Fibroblast of lung (primary cell): ENCODE measurements at places on chromosomes 7 and 10. TPM values are rescaled to one million over a fixed set of nuclear protein-coding genes. Genes with fewer than 3 reads are reported as not detected.

DNA sequence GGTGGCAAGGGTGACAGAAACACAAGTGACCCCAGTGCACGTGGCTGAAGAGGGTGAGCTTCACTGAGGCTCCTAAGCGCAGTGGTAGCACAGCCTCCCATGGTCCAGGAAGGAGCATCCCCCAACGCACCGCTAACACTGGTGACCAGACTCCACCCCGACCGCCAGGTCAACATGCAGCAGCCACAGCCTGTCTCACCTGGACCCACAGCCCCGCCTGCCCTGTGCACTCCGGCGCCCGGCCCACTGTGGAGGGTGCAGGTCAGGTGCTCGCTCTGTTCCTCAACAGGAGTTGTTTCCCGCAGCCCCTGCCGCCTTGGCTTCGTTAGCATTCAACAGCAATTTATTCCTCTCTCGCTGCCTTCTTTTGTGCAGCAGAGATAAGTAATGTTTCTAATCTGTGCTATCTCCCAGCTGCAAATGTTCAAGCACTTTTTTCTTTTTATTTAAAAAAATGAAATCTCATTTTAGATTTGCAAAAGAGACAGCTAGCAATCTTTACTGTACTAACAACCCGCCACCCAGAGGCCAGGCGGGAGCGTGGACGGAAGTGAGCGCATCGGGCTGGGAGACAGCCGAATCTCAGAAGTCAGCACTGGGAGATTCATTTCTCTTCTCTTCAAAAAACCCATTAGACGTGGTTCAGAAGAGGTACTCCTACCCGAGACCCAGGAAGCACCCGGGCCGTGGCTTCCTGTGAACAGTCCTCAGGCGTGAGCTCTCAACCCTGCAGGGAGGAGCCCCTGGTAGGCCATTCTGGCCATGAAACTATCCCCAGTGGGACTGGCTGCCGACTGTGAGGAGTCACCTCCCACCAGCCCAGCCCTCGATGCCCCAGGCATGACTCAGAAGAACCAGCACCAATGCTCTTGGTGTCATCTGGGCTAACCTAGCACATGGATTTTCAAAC, 133.4 kb downstream of the MAD1L1 start:
- DNase-seq, result no peak

- DNase-seq, result no peak
Observed at GRCh38 chr10:63228237-63228636, 95.1 kb downstream of the NRBF2 start.

Gene CHST15
- 7.9 and 8.2 TPM in 2 replicates for total RNA-seq

DNA sequence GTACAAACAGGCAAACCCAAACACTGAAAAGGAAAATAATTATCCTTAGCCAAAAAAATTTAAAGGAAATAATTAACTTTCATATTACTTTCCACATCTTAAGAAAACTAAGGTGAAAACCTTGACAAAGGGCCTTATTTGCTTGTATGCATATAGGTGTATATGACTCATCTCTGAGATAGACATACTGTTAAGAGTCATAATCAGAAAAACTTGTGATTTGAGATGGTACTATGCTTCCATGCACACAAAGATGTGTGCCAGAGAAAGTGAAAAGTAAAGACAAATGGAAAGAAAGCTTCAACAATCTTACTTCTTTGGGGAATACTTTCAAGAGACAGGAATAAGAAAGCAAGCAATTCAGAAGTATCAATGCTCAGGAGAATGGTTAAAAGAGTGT, 3.3 kb upstream of the CACNA2D1 start:
- no peak for DNase-seq

DNA sequence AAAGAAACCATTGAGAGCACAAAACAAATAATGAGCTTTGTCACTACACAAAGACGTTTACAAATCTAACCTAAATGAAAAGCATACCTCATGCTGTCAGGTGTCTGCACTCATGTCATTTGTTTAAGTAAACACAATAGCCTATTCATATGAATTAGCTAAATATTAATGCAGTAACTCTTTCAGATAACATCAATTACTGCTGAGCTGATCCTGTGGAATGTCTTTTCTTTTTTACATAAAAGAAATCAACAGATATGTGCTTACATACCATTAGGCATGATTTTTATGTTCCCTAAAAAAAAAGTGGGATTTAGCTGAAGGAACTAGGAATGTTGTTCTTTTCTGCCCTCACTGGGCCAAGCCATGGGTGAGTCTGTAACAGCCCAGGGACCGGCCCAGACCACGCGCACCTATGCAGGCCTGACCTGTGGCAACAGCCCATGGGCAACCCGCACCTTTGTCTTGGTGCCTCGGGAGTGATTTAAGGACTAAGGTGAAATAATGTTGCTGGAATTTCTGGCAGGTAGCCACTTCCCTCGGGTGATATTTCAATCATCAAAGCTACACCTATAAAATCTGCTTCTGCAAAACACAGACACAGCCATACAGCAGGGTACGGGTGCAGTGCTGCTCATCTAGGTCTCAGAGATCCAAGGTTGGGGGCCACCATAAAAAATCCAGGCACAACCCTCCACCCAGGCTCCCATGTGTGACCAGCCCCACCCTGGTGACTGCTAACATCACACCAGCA, 44.6 kb downstream of the FGFR2 start:
- no peak for DNase-seq

DNA sequence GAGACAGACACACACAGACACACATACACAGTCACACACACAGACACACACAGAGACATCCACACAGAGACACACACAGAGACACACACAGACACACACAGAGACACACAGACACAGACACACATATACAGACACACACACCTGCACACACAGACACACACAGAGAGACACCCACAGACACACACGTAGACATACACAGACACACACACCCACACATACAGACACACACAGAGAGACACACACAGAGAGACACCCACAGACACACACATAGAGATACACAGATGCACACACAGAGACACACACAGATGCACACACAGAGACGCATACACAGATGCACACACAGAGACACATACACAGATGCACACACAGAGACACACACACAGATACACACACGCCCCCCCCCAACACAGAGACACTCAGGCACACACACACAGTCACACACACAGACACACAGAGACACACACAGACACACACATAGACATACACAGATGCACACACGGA, 58.5 kb downstream of the GATA3 start:
- DNase-seq, result no peak

DNA sequence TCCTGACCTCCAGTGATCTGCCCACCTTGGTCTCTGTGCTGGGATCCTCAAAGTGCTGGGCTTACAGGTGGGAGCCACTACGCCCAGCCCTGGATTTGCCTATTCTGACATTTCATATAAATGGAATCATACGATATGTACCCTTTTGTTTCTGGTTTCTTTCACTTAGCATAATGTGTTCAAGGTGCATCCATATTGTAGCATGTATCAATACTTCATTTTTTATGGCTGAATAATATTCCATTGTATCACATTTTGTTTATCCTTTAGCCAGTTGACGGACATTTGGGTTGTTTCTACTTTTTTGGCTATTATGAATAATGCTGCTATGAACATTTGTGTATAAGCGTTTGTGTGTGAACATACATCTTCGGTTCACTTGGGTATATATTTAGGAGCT, 4.8 kb upstream of the HILPDA start:
- no peak for DNase-seq

DNA sequence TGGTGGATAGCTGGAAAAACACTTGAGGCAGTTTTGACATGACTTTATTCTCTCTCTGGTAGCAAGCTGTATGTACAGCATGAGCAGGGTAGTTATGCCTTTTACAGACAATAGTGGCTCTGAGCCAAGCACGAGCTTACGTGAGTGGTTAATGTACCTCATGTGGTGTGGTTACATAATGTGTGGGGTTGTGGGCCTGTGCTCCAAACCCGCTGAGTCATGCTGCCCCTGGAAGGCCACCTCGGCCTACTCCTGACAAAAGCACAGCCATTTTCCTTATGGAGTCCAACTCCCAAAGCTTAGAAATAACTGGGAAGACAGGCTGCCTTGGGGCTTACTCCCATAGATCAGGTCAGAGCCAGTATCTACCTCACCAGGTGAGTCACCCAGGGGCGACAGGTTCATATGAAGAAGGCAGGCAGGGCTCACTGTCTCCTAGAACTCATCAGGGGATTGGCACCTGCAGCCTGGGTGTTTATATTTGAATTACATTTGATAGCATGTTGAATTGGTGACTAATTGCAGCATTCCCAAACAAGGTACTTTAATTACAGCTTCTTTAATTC, 404.5 kb downstream of the ADRA2A start:
- no peak for DNase-seq

- DNase-seq, result peak; percentile 56
Observed at GRCh38 chr10:29734962-29735627, 100.3 kb upstream of the SVIL start.

Gene MAGI2
- 9.2 and 17.0 TPM in 2 replicates for total RNA-seq

DNA sequence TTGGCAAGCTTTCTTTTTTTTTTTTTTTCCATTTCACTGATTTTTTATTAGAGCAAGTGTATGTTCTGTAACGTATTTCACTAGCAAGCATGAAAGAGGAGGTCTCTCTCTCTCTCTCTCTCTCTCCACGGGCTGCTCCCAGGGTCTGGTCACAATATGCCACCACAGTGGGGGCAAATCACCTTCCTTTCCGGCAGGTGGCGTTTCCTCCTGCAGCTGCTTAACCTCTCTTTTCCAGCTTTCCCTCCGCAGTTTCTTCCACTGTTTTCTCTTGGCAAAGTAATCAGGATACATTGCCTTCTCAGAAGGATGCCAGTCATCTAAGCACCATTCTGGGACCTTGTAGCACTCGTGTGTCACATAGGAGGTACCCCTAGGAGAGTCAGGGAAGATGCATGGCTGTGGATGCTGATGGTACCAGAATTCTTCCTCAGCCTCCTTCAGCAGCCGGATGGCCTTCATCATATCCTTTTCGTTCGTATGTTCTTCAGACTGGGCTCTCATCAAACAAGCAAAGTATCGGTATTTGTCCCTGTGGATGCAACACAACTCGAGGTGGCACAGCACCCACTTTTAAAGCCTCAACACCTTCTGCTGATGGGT, 197.3 kb upstream of the PODXL start:
- DNase-seq, result no peak

DNA sequence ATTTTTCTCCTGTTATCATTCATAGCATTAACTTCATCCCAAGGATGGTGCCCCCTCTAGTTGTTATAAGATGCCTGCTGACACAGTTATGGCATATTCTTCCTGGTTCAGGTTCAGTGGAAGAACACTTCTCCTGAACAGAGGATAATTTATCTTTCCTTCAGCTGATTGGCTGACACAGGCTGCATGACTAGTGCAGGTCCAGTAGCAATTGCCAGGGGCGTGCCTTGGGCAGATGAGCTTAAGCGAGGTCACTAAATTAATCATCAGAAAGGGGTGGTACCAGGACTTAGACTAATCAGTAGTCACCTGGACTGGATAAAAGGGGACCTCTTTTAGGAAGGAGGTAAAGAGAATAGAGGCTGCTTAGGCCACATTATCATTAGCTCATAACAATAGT, 42.3 kb downstream of the BZW2 start:
- DNase-seq, result no peak

Gene MRPS24
- total RNA-seq, result 75.8 and 105 TPM in 2 replicates

- DNase-seq, result no peak
Observed at GRCh38 chr7:7104314-7104698, 78.0 kb upstream of the C1GALT1 start.

DNA sequence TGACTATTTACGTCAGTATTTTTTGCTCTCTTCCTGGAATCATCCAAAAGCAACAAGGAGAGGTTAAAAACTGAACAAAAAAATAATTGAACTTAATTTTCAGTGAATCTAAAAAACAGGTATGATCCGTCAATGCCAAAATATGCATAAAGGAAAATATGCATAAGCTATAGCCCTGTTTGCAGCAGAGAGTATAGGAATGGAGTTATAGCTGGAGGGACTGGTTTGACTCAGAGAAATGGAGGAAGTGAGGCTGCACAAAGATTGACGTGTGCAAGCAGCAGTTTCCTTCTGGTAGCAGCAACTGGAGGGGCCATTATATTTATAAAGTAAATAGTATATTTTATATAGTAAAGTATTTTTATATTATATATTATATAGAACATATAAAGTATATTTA, 37.1 kb downstream of the GNG11 start:
- no peak for DNase-seq

Gene HHEX
- 3.1 and 3.5 TPM in 2 replicates for total RNA-seq

DNA sequence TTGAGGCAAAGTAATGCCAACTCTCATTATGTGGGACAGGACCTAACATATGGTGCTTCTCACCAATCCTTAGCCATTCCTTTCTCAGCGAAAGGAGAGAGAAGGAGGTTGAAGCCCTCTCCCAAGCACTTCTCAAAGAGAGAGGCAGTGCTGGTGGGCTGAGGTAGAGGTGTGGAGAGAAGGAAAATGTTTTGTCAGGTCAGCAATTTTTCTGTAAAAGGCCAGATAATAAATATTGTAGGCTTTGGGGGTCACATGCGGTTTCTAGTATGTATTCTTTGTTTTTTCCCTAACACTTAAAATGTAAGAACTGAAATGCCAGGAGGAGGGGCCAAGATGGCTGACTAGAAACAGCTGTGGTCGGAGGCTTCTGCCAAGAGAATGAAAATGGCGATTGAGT, 225.0 kb upstream of the NPY start:
- DNase-seq, result no peak

DNA sequence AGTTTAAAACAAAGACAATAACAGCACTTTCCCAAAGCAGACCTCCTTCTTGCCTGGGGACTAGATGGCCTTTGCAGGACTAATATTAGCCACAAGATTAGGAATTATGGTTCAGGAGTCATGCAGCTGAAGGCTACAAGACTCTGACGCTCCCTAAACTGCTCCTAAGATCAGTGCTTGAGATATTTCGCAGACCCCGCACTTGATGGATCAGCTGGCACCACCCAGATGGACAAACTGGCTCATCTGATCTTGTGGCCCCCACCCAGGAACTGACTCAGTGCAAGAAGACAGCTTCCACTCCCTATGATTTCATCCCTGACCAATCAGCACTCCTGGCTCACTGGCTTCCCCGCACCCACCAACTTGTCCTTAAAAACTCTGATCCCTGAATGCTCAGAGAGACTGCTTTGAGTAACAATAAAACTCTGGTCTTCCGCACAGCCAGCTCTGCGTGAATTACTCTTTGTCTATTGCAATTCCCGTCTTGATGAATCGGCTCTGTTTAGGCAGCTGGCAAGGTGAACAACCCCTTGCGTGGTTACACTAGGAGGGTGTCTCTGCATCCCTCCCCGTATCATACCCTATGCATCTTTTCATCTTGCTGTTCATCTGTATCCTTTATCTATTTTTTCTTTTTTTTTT, 26.9 kb upstream of the NRBF2 start:
- DNase-seq, result peak; percentile 59

GRCh38 chr7:94738071-94738470, 82.1 kb upstream of the SGCE start:
- no peak for DNase-seq

GRCh38 chr10:98411768-98412167, 3.2 kb downstream of the PYROXD2 start:
- no peak for DNase-seq

Gene SPOCK2
- 0.26 and 0.33 TPM in 2 replicates for total RNA-seq

- peak; percentile 24 for DNase-seq
Observed at GRCh38 chr10:21368022-21368582, 157.4 kb downstream of the SKIDA1 start.

Gene ADRA2A
- under 0.01 TPM in 2 replicates for total RNA-seq

DNA sequence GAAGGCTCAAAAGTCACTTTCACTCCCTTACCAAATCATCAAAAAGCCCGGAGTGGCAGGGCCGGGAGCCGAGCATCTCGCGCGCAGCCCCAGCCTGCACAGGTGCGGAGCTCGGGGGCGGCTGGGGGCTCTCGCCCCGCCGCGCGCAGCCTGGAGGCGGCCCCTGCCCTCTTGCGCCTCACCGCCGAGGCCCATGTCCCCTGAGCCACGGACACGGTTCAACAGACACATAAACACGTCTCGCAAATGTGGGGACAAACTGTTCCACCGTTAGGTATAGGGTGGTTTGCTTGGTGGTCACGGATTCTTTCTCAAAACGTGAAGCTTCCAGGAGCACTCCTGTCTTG, 700 bp downstream of the GSAP start:
- DNase-seq, result no peak
